ENCODE measurements at places on chromosomes 11 and 22.
A peak's percentile ranks its signal among the peaks of the same experiment; 100 is the strongest.

- no peak for DNase-seq
These were observed 29.4 kb downstream of the MPPED1 start for GRCh38 chr22:43441216-43441615.

- no peak for DNase-seq
These were observed 21.2 kb downstream of the ARRB1 start for GRCh38 chr11:75330291-75330690.

- DNase-seq = no peak
These were observed 37.1 kb upstream of the HSPA8 start for GRCh38 chr11:123098990-123099389.

GRCh38 chr11:4890279-4890678, 8.6 kb downstream of the OR51T1 start:
- DNase-seq = no peak

GRCh38 chr11:17633987-17634775, 85.2 kb upstream of the MYOD1 start:
- no peak for DNase-seq

GRCh38 chr22:20566420-20567260, 59.2 kb downstream of the MED15 start:
- no peak for DNase-seq

DNA sequence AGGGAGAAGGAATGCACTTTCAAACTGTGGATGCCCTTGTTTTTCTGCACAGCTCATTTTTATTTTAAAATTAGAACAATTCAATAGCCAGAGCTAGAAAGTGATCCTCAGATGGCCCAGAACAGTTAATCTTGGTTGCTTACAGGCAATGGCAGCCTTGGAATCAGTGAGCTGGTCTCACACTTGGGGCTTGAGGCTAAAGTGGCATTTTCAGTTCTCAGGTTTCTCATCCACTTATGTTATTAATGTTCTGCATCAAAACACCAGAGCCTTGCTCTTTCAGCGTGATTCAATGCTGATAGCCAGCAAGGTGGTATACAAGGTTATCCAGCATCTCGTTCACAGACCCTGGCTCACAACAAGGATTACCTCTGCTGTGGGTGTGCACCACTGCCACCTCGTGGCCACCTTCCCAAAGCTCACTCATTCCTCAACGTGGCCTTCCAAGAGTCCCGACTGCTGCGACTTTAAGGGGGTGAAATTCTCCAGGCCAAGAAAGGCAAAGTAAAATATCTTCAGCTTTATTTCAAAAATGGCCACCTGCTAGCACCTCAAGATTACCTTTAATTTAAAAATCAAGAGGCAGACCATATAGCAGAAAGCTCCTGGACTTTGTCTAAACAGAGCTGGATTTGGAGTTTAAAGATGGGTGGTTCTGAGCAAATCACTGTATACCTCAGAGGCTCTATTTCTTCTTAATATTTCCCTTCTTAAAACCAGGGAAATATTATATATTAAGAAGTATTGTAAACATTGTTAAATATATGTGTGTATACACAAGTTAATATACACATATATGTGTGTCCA, 34.2 kb upstream of the FSHB start:
- DNase-seq = peak; percentile 16

DNA sequence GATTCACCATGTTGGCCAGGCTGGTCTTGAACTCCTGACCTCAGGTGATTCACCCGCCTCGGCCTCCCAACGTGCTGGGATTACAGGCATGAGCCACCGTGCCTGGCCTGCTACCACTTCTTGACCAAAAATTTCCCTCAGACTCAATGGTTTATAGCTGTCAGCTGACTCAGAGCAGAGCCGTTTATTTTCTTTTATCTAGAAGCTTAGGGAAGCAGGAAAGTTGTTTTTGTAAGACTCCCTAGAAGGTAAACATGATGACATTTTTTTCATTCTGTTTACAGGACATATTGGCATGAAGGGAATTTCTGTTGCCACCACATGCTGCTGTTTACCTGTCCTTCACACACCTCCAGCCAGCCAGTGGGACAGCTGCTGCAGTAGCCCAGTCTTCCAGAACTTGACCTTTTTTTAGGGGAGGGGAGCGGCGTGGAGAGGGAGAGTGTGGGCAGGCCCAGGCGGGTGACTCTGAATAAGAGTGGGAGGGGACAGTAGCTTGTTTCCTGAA, 56.1 kb upstream of the PTPRJ start:
- DNase-seq = no peak

- no peak for DNase-seq
These were observed 22.4 kb upstream of the ARFGAP3 start for GRCh38 chr22:42879371-42880021.

DNA sequence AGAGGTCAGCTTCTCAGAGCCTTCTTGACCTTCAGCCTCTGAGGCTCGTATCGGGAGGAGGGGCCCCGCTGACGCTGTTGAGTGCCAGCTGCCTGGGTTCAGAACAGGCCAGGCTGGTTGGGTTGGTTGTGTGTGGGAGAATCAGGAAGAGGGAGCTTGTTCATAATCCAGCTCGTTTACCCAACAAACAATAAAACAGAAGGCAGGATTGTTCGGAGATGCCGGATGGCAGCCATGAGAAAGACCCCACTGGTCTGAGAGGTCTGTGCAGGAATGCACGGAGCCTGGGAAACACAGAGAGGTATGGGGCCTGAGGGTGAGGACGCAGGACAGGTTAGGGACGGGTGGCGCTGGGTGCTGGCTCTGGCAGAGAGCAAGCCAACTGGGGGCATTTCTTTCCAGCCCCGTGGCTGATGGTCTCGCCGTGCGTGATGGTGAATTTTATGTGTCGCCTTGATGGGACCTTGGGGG, 31.6 kb upstream of the SHANK2 start:
- no peak for DNase-seq
